NCI-H460 (cell line): ENCODE measurements at places on chromosomes 1 and 21.
A peak's percentile ranks its signal among the peaks of the same experiment; 100 is the strongest.

DNA sequence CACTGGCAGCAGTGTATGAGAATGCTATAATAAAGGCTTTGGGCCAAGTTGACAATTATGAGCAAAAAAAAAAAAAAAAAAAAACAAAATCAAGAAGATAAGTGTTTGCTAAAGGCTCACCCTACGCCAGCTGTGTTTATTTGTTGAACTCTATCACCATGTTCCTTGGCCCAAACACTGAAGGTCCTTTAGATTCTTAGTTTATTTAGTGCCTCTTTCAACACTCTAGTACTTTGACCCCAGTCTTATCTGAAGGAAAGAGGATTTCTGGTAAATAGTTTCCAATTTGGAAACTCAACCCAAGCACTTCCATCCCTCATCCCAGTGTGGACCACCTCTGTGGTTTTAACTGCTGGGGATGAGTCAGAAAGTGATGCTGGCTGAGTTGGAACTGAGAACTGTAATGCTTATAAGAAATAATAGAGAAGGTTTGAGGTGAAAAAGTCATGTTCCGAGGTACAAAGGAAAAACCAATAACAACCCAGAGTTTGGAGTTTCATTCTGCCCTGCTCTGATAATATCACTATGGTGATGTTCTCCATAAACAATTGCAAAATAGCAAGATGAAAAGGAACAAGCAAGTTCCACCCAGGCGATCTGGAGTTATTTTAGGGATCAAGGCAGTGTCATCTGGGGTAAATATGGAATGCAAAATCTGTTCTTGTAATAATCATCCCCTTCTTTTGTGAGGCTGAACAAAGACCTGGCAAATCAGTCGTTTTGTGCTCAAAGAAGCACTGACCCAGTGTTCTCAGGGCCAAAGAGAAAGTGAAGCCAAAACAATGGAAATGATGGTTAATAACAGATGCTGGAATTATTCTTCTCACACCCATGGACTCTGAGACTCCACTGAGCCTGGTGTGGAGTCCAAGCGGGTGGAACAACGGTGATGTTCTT, 19.7 kb upstream of the CAPZB start:
- no peak for DNase-seq

- no peak for DNase-seq
Observed at GRCh38 chr1:28592321-28593071, 431 bp downstream of the RAB42 start.

GRCh38 chr1:19689856-19690255, 25.2 kb downstream of the HTR6 start:
- no peak for DNase-seq

DNA sequence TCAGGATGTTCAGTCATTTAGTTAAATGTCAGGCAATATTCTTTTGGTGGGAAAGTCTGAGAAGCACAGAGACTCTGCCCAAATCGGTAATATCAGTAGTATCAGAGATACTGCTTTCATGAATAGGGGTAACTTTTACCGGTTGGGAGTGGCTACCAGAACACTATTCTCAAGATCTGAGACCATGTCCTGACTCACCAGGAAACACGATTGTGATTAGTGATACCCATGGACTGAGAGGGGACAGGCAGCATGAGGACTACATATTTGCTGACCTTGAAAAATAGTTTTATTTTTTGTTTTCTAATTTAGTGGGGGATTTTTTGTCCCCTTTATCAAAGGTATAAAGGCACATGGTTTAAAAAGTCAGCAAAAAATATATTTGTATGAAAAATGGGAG, 76.0 kb upstream of the NEK2 start:
- DNase-seq, result no peak

DNA sequence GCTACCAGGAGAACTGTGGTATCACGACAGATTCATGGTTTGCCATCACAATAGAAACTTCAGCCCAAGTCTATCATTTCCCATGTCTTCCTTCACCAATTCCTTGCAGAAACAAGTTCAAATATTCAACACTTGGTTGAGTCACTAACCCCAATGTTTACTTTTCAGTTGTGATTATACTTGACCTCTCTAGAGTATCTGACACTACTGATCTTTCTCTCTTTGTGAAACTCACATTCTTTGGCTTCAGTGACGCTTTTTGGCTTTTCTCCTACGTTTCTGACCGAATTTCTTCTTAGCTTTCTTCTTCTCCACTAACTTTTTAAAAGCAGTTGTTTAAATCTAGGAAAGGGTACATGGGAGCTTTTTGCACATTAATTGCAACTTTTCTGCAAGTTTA, 48.8 kb upstream of the HMGB4 start:
- DNase-seq, result no peak

- no peak for DNase-seq
Observed at GRCh38 chr1:228867951-228868730, 132.9 kb downstream of the RHOU start.

- no peak for DNase-seq
Observed at GRCh38 chr21:34609244-34609932, 5.5 kb downstream of the RCAN1 start.

DNA sequence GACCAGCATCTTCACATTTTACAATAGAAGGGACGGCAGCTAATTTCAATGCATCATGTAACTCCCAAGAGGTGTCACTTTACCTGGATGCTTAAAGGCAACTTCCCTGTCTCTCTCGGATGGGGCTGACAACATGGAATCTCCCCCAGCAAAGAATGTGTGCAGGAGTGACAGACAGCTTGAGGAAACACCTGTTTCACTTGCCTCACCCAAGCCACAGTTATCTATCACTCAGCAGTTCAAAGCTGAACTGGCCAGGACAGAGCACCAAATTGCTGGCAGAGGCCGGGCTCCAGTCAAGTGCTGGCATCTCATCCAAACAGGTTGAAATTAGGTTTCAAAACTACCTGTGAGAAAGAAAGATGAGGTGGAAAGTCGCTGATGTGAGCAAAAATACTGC, 538.0 kb upstream of the PLXNA2 start:
- DNase-seq, result no peak

DNA sequence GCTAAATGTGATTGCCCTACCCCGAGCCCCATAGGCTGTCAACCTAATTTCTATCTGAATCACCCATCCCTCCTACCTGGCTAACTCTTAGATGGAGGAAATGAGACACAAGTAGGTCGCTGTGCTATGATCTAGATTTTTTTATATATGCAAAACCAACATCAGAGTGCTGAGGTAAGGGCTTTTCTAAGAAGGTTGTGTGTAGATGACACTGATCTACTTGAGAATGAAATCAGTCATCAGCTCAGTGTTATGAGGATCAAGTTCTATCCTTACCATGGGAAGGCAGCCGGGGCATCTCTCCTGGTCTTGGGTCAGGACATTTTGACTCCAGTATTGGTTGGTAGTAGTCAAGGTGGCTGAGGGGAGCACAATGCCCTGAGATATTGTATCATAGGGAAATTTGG, 23.6 kb downstream of the SLAMF1 start:
- DNase-seq, result no peak

DNA sequence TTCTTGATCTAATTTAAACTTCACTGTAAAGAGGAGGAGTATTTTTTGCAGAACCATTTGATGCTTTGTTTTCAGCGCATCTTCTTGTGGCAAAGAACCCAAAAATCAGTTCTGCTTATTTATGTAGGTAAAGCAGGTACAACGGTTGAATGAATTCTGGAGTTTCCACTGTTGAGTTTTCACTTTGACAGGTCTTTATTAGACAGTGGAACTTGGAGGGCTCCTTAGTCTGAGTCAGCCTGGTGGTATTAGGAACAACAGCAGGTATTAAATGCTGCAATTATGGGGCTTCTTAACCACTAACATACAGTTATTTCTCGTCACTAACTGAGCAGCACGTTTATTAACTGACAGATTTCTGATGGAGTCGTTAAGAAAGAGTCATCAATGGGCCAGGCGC, 1.2 kb downstream of the LRIG2 start:
- no peak for DNase-seq

- peak; percentile 30 for DNase-seq
Observed at GRCh38 chr1:175376194-175376593, 183.6 kb upstream of the KIAA0040 start.

DNA sequence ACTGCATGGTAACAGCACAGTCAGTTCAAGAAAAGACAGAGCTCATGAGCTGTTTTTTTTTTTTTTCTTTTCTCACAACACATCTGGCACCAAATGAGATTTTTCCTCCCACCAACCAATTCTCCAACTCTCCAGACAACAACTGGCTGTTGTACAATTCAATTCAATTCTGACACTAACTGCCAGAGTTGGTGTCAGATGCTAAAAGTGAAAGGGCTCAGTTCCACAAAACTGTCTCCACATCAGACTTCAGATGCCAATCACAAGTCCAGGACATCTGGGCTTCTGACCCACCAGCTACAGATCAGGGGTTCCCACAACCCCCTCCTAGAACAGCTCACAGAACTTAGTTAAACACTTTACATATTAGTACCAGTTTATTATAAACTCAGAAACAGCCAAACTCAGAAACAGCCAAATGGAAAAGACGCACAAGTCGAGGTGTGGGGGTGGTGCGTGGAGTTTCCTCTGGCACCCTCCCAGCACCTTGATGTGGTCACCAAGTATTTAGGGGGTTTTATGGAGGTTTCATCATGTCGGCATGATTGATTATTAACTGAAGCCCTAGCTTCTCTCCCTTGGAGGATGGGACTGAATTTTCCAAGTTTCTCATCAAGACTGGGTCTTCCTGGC, 39.2 kb upstream of the LRRC8D start:
- no peak for DNase-seq

DNA sequence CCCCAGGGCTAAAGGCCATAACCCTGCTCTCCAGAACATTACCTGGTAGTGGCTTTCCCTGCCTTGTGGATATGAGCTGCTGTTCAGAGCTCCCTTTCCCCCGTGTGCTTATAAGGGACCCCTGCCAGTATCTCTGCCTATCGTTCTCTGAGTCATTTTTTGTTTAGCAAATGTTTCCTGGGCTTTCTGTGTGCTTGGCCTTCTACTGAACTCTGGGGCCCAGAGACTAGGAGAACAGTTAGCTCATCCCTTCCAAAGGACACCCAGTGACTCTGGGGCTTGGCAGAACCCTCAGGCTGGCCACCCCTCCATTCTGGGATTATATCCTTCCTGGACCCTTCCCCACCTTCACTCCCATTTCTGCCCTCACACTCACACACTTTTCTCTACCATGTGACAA, 80.8 kb upstream of the POU3F1 start:
- no peak for DNase-seq

- peak; percentile 78 for DNase-seq
Observed at GRCh38 chr1:40709100-40709801, 17.7 kb downstream of the NFYC start.

DNA sequence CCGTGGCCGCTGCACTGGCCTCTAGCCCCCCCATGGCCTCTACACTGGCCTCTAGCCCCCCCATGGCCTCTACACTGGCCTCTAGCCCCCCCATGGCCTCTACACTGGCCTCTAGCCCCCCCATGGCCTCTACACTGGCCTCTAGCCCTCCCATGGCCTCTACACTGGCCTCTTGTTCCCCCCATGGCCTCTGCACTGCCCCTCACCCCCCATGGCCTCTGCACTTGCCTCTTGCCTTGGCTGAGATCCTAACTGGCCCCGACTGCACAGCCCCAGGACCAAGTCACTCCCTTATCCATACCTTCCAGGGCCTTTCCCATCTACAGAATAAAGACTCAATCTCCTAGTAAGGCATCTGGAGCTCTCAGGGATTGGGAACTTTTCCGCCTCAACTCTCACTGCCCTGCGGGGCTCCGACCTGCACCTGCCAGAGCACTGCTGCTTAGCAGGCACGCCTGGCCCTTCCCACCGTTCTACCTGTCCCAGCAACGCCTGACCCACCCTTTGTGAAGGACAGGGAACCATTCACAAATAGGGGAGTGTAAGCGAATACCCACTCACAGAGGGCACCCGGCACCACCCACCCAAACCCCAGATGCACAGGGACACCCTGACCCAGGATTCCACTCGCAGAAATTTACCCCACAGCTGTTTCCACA, 38.8 kb downstream of the ACOT7 start:
- no peak for DNase-seq

DNA sequence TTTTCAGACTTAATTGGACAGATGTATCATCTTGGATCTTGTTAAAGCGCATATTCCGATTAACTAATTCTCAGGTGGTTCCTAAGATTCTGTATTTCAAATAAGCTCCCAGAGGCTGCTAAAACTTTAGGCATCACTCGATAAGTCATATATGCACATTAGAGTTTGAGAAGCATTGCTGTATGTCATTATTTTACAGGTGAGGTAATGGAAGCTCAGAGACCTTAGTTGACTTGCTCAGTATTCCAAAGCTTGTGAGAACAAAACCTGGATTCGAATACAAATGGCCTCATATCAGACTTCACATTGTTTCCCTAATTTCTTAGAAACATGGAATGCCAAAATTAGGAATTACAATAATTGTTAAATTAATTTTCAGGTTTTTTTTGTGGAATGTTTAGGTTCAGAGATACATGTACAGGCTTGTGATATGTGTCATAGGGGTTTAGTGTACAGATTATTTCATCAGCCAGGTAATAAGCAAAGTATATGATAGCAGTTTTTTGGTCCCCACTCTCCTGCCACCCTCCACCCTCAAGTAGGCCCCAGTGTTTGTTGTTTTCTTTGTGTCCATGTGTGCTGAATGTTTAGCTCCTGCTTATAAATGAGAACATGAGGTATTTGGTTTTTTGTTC, 96.8 kb downstream of the XPR1 start:
- no peak for DNase-seq

GRCh38 chr1:234495231-234495990, 16.4 kb upstream of the TARBP1 start:
- DNase-seq, result no peak

GRCh38 chr21:27570306-27570868, 603.5 kb upstream of the ADAMTS5 start:
- no peak for DNase-seq

DNA sequence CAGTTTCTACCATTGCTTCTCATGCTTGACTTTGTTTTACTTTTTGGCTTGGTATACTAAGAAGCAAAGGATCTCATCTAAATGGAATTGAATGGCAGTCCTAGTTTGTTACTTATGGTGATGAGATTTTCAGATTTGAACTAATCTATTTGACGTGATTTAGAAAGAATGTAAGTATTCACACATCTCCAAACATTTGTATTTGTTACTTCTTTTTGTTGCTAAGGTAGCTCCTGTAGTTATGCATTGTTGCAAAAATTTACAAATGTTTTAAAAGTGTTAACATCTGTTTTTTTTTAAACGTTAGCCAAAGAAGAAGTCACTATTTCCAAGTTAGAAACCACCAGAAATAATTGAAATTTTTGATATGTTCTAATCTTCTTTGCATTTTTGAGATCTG, 222.5 kb downstream of the RPS6KC1 start:
- no peak for DNase-seq

DNA sequence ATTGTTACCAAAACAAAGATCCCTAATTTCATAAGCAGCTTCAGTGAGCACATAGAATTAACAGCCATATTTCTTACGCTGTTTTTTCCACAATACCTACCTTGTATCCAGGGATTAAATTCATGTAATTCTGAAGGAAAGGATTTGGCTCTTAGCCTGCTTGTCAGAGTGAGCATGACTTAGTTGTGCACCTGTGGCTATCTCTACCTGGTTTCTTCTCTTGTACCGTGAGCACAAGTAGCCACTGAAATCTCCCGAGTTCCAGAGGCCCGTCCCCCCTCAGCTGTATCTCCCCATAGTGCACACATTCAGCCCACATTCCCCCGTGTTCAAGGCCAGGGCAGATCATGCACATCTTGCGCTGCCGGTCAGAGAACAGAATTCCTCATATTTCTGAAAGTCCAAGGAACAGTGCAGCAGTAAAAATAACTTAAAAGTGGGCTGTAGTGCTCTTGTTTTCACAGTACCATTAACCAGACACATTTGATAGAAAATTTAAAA, 2.3 kb downstream of the TENT5C start:
- DNase-seq, result no peak

GRCh38 chr1:112501810-112502641, 6.7 kb upstream of the WNT2B start:
- DNase-seq, result peak; percentile 40

GRCh38 chr1:27634177-27634984, 604 bp downstream of the FGR start:
- no peak for DNase-seq
